Bronchial epithelial cell (primary cell): ENCODE measurements at places on chromosomes 11 and 22.
A peak's percentile ranks its signal among the peaks of the same experiment; 100 is the strongest.

- DNase-seq: no peak
Measured at GRCh38 chr11:117877120-117877784, 794 bp upstream of the FXYD6 start.

DNA sequence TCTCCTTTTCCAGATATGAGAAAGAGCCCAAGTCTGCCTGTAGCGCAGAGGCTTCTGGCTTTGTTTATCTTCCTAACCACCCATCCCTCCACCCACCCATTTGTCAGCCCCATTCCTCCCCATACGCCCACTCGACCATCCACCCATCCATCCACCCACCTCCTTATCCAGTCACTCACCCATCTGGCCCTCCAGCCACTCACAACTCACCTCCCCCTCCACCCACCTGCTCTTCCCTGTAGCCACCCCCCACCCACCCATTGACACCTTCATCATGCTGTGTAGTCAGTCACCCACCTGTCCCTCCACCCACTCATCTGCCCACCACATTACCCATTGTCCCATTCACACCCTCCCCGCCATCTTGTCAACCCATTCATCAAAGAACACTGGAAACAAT lies 5.5 kb downstream of the CST6 start:
- no peak for DNase-seq

DNA sequence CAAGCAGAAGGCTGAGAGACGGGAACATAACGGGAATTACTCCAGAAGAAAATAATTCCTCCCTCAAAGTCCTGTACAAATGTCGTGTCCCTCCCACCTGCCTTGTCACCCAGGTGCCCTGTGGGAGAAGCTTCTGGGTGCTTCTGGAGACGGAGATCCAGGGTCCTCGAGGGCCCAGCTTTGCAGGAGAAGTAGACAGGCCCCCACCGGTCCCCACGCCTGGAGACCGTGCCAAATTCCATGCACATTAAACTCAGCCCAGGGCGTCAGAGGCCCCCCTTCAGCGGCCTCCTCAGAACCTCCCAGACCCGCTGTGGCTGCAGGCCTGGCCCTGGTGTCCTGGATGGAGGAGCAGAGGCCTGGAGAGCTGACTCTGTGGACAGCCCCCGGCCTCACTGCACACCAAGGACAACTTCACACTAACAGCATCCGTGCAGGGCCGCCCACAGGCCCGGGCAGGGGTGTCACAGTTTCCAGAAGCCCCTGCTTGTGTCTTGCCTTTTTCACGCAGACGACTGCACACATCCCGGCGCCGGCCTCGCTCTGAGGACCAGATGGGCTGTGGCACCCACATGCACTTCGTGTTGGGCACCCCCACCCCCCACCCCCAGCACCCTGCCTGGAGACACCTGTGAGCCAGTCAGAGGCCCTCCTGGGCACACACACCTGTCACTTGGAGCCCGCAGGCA lies 734.3 kb downstream of the BRD1 start:
- DNase-seq: no peak

DNA sequence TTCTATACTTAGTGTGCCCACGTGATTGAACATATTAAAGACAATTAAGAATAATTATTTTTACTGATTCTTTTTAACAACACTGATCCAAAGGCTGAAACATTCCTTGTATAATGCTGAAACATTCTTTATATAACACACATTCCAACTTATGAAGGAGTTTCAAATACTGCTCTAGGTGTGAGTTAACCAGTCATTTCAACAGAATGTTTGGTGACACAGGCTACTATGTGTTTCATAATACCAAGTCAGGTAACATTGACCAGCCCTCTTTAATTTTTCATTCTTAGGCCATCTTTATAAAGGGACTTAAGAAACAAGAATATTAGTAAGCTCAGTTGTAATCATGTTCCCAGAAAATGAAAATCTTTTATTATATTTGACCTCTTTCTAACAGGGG lies 136.6 kb downstream of the ELP4 start:
- peak; percentile 82 for DNase-seq

GRCh38 chr11:10021563-10021962 lies 272.5 kb downstream of the SBF2 start:
- no peak for DNase-seq

DNA sequence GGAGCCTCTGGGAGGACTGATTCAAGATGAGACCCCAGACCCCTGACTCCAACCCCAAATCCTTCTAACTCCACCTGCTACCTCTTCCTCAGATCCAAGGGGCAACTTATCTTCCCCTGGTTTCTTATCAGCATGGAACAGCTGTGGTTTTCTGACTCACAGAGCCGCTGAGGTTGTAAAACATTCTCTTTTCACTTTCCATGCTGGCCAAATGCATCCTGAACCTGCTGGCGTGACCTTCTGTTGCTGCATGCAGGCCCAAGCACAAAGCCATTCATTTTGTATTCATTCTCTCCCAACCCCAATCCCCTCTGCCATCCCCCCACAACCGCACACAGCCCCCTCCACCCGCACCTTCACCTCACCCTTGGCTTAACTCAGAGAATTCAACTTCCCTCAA lies 70.3 kb downstream of the SEZ6L start:
- no peak for DNase-seq

GRCh38 chr11:79396674-79397073 lies 44.2 kb downstream of the TENM4 start:
- no peak for DNase-seq

- DNase-seq: no peak
Measured at GRCh38 chr11:2122222-2122906, 16.8 kb downstream of the IGF2 start.

DNA sequence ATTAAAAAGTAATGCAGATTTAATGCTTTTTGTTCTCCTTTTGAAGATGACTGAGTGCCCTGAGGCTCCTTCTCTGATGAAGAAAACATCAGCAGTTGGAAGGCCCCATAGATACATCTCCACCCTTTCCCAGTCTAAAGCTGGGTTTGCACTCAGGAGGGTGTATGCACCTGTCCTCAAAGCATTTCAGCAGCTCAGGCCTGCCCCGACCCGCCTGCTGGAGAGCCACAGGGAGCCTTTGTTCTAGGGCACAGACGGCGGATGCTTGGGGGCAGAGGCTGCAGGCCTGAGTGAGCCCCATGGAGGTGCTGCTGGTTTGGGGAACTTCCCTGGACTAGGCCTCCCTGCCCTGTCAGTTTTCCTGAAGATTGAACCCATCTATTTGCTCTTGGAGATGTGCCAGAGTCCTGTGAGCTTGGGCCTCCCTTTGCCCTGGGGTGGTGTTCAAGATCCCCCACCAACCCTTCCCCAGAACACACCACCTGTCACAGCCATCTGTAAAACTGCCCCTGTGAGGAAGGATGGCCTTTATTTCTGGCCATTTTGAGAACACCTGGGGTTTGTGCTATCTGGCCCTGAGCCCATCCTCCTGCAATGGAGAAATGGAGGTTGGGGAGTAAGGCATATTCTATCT lies 160.0 kb downstream of the NAV2 start:
- DNase-seq: no peak

DNA sequence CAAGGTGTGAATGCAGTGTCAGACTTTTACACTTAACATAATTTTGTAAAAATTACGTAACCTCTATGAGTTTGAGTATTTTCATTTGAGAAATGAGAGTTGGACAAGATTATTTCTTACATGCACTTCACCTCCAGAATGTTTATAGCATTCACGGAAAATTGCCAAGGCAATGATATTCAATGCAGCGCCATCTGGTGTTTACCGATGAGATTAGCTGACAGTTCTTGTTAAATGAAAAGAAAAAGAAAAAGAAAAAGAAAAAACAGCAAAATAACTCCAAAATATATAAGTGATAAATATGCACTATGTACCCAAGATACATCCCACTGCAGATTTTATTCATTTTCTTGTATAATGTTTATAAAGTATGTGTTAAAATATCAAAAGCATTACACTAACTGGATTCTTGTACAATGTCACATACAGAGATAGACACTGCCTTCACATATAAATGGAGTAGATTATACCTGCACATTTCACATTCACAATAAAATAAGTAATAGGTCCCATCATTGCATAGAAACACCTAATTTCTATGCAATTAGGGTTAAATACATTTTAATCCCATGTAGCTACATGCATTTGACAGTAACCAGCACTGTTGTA lies 976.3 kb upstream of the FAT3 start:
- DNase-seq: peak; percentile 50

- peak; percentile 91 for DNase-seq
Measured at GRCh38 chr11:117929142-117929915, at the start of gene TMPRSS13. TMPRSS13 (minus strand) TSS chr11:117929402; CDS start chr11:117929307, 95 bp downstream.

GRCh38 chr22:31292236-31292989 lies at the start of gene PIK3IP1:
PIK3IP1 (minus strand) TSS chr22:31292488; CDS start chr22:31292344, 144 bp downstream.
- DNase-seq: peak; percentile 87

GRCh38 chr11:99979042-99979441 lies 708.0 kb upstream of the ARHGAP42 start:
- DNase-seq: no peak

DNA sequence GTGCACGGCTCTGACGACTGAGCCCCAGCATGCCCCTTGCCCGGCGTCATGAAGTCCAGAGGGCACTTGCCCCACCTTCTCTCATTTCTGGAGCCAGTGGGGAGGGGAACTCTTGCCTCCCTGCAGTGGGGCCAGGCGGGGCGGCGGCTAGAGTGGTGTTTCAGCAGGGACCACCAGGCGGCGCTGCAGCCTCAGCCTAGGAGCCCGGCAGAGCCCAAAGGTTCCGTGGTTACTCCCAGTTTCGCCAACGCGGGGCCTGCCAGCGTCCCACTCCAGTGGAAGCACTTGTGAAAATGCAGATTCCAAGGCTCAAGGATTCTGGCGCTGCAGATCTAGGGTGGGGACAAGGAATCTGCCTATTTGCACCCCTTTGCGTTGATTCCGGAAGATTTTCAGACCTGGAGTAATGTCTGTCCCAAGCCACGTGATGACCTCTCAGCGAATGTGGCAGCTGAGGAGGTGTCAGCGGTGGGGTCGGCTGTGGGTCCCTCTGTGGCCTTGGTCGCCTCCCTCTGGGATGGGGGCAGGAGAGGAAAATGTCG lies 55.7 kb downstream of the CD82 start:
- peak; percentile 25 for DNase-seq

GRCh38 chr11:83158357-83158786 lies 1.4 kb downstream of the PCF11 start:
- DNase-seq: no peak

DNA sequence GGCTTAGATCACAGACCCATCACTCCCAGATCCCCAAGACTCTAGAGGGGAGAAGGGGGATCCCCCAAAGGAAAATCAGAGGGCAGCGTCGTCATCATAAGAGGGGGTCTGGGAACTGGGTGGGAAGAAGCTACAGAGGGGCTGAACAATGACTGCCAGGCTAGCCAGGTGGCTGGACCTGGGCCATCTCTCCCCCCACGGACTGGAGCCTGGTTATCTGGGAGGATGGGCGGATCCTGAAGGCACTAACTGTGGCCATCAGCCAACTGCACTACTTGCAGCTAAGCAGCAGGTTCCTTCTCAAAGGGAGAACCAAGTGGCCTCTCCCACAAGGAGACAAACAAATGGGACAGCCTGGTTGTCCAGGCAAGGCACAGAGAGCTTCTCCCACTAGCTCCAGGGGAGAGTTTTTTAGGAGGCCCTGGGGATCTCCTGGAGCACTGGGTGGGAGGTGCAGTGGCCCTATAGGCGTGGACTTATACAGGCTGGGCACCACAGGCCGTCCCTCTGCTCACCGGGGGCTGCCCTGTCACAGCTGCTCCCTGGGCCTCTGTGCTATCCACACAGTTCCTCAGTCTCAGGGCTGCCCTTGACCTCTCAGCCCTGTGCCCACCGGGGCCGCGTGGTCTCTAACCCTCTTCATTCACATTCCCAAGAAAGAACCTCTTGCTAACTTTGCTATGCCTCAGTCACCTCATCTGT lies 15.4 kb downstream of the P2RY6 start:
- no peak for DNase-seq

DNA sequence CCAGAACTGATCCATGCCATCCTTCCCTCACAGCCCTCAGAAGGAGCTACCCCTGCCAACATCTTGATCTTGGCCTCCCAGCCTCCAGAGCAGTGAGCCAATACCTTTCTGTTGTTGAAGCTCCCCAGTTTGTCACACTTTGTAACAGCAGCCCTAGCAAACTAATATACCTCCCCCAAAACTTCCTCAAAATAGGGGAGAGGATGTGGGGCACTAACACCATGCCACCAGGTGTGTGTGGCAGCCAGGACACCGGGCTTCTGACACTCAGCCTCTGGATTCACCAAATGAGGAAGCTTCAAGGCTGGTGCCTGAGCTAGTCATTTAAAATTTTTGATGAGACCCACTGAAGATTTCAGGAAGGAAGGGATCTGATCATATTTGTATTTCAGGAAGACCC lies 84.9 kb downstream of the CSNK2A3 start:
- no peak for DNase-seq

- peak; percentile 25 for DNase-seq
Measured at GRCh38 chr11:60935676-60936442, 11.6 kb downstream of the TMEM132A start.

DNA sequence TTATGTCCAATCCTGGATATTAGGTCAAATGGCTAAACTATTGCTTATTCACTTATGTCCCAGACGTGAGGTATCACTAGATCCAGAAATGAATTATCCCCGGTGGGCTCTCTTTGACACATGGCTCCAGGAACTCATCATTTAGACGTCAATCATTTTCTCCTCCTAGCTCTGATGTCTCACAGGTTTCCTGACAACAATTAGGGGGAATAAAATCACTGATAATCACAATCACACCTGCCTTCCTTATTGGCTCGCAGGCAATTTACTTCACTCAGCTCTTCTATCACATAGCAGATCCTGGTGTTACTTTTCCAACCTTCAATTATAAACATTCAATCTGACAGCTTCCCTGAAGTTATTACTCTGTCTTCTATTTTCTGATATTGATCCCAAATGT lies 634.0 kb upstream of the TENM4 start:
- no peak for DNase-seq

GRCh38 chr11:10641177-10641911 lies 52.2 kb downstream of the IRAG1 start:
- no peak for DNase-seq

DNA sequence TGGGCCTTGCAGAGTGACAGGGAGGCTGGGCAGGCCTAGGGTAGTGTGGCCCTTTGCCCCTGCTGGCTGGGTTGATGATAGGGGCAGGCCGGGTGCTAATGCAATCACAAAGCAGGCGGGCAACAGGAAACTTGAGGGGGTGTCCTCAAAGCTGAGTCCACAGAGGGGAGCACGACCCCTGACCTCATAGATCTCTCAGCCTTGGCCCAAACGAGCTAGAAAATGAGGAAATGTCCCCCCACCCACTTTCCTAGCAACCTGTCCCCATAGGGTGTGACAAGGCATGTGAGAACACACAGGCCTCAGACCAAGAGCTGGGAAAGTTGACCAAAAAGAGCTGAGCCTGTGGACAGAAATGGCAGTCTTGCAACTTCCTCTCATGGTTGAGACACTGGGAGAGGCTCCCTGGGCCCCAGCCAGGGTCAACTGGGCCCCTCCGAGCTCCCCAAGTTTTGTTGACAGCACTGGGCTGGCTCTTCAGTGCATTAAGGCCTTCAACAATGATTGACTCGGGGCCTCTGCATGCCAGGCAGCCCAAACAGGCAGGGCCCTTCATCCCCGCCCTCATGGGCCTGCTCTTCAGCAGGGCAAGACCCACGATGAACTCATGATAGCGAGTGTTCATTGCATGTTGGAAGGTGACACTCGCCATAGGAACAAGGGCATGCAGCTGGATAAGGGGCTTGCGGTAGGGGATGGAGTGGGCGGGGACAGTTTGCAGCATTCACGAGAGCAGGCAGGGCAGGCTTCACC lies 9.8 kb upstream of the SPI1 start:
- DNase-seq: no peak

GRCh38 chr11:113420808-113421207 lies 33.2 kb downstream of the ANKK1 start:
- DNase-seq: no peak
